Activated gamma-delta T cell treated with Interleukin-2 at 50 U/mL for 16 hours (primary cell): ENCODE measurements at places on chromosomes 11 and 22.

- DNase-seq, result no peak
Observed at GRCh38 chr11:61657566-61658290, 22.5 kb upstream of the DAGLA start.

GRCh38 chr11:46285594-46286033, 8.2 kb downstream of the CREB3L1 start:
- DNase-seq, result no peak

DNA sequence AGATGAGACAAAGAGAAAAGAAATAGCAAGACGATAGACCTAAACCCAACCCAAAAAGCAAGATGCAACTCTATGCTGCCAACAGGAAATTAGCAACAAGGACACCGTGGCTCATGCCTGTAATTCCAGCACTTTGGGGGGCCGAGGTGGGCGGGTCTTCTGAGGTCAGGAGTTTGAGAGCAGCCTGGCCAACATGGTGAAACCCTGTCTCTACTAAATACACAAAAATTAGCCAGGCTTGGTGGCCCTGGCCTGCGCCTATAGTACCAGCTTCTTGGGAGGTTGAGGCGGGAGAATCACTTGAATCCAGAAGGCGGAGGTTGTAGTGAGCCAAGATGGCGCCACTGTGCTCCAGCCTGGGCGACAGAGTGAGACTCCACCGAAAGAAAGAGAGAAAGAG, 24.3 kb upstream of the IL10RA start:
- no peak for DNase-seq

DNA sequence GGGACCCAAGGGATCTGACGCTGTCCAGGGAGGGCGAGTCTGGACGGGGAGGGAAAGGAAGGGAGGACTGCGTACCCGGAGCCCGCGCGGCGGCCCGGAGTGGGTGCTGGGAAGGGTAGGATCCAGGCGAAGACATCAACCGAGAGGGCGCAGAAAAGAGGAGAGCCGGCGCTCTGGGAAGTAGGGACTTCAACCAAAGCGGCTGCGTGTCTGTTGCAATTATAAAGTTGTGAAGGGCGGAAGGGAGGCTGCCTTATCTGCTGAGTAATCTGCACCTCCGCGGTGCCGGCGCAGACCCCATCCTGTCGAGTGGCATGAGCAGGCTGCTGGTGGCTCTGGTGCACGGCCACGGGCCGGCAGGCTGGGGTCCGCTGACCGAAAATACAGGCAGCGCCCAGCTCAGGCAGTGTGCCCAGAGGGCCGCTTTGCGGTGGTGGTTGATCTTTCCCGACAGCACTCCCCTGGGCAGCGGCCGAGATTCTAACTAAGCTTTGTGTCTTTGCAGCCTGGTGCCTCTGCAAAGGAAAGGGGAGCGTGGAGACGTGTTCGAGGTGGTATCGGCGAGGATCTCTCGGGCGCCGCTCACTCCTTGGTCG, 978 bp downstream of the C11orf87 start:
- no peak for DNase-seq

GRCh38 chr22:48707763-48708557, 1119.7 kb downstream of the BRD1 start:
- DNase-seq, result no peak

DNA sequence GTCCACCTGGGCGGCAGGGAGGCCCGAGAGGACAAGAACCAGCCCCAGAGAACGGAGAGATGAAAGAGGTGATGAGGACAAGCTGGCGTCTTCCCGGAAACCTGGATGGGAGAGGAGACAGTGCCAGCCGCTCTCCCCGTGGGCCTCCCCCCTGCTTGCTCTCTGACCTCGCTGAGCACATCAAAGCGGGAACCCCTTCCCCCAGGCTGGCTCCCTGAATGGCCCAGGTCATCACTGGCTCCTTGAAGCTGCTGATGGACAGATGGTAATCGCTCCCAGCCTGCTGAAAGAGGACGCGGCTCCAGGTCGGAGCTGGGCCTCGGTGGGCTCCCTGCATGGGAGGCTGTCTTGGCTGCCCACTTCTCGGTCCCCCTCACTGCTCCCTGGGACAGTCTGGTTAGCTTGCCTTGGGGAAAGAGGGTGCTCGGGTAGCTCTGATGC, 18.4 kb downstream of the RPUSD4 start:
- DNase-seq, result no peak

GRCh38 chr11:94590352-94591041, 23.3 kb downstream of the PIWIL4 start:
- DNase-seq, result no peak

DNA sequence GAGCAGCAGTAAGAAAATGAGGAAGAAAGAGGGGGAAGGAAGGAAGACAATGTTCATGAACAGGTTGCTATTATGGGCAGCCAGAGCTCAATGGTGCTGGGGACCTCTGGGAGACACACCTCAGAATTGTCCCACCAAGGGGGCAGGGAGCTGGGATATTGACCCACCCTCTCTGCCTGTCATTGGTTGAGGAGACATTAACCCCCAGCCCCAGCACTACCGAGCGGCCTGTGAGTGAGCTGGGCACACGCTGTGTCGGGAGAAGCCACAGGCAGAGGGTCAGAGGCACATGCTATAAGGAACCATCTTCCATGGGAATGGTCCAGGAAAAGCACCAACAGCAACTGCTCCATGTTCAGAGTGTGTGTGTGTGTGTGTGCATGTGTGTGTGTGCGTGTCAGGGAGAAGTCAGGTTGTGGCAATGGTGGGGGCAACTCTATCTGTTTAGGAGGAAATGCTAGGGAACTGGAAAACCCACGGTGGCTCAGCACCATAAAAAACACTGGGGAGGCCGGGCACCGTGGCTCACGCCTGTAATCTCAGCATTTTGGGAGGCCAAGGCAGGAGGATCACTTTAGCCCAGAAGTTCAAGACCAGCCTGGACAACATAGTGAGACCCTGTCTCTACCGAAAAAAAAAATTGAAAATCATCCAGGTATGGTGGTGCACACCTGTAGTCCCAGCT, 49.2 kb downstream of the CD6 start:
- DNase-seq, result no peak

- DNase-seq, result no peak
Observed at GRCh38 chr11:68331338-68331947, 19.1 kb downstream of the LRP5 start.

- no peak for DNase-seq
Observed at GRCh38 chr22:39349506-39349966, 255 bp upstream of the SYNGR1 start.

- DNase-seq, result no peak
Observed at GRCh38 chr11:86442420-86442819, 67.7 kb downstream of the CCDC81 start.

GRCh38 chr22:25053153-25053805, 100.8 kb downstream of the KIAA1671 start:
- DNase-seq, result no peak

GRCh38 chr11:66868726-66869566, 12.1 kb downstream of the LRFN4 start:
- peak; percentile 72 for DNase-seq

DNA sequence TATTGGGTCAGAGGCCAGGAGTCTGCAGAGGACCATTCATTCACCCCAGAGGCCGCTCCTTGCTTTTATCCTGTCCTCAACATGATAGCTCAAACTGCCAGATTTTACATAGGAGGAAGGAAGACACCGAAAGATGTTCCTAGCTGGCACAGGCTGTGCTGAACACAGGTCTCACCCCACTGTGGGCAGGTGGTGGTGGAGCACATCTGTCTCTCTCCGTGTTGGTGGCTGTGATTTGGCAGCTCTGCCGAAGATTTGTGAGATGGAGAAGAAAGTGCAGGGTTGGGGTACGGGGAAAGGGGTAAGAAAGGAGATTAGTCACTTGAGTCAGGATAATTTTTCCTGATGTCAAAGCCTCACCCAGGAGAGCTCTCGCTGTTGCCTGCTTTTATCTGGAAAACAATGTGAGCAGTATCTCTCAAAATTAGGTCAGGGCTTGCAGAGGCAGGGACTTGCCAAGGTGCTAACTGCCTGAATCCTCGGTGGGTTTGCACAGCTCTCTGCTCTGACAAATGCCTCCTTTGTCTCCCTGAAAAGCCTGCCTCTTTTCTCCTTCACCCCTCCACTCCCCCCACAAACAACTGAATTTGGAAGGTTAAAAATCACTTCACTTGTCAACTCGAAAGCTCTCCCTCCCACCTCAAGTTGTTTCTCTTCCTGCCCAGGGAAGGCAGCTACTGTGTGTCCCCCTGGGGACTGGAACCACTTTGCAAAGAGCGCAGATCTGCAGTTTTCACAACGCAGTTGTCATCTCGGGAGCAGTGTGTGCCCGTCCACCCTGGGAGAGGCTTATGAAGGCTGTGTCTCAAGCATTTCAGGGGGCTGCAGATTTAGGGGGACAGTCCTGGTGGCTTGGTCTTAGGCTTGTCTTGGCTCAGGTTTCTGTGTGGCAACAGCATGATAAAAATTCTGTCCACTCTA, 299.7 kb downstream of the ST3GAL4 start:
- DNase-seq, result no peak

- DNase-seq, result no peak
Observed at GRCh38 chr22:42725606-42726355, 5.1 kb upstream of the A4GALT start.
